ENCODE measurements at places on chromosomes 16 and 17.

DNA sequence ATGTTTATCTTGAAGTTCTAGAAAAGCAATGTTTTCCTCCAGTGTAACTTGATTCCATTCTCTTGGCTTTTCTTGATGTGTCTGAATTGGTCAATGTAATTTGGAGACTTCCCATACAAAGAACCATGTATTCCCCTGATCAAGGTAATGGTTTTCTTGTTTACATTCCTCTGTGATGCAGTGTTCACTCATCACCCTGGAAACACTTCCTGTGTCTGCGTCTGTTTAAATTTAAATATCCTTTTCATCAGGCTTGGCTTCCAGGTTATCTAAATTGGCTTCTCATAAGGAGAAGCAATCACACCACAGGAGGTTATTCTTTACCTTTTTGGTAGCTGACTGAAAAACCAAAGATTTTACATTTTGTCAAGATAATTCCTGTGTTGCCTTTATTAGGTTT is 237.3 kb upstream of the WSCD1 start:
- no peak for DNase-seq

GRCh38 chr17:34760931-34761495 is 181.6 kb downstream of the TMEM132E start:
- no peak for DNase-seq

DNA sequence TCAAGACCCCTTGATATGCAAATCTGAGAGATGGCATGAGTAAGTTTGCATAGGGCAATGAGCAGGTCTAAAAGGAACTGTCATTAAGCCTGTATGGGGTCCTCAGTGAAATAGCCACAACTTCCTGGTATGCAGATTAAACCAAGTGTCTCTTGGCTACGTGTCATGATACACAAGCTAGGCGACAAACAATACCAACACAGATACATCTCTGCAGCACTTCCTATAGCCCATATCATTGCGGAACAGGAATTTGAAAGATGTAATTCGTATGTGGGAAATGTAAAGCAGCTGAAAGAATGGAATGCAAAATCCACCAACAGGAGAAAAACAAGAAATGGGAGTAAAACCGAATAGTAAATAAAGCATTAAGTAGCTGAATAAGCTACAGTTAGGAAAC is 12.9 kb downstream of the PRSS22 start:
- no peak for DNase-seq

- no peak for DNase-seq
Measured at GRCh38 chr17:68748381-68748780, 147.2 kb upstream of the FAM20A start.

- no peak for DNase-seq
Measured at GRCh38 chr17:76056882-76057281, 15.4 kb downstream of the SRP68 start.

DNA sequence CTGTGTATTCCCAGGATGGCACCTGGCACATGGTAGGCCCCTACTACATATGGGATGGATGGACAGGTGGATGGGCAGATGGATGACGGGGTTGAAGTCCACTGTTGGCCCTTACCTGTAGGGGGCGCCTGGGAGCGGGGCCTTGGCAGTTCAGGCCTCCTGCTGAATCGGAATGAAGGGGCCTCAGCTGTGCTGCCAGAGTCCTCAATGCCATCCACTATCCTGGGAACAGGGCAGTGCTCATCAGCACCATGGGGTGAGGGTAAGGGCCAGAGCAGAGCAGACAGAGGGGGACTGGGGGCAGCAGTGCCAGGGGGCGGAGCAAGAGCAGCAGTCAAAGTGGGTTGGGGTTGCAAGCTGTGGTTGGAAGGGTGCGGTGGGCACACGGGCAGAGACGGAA is 8.3 kb upstream of the RAB5C start:
- peak; percentile 53 for DNase-seq

DNA sequence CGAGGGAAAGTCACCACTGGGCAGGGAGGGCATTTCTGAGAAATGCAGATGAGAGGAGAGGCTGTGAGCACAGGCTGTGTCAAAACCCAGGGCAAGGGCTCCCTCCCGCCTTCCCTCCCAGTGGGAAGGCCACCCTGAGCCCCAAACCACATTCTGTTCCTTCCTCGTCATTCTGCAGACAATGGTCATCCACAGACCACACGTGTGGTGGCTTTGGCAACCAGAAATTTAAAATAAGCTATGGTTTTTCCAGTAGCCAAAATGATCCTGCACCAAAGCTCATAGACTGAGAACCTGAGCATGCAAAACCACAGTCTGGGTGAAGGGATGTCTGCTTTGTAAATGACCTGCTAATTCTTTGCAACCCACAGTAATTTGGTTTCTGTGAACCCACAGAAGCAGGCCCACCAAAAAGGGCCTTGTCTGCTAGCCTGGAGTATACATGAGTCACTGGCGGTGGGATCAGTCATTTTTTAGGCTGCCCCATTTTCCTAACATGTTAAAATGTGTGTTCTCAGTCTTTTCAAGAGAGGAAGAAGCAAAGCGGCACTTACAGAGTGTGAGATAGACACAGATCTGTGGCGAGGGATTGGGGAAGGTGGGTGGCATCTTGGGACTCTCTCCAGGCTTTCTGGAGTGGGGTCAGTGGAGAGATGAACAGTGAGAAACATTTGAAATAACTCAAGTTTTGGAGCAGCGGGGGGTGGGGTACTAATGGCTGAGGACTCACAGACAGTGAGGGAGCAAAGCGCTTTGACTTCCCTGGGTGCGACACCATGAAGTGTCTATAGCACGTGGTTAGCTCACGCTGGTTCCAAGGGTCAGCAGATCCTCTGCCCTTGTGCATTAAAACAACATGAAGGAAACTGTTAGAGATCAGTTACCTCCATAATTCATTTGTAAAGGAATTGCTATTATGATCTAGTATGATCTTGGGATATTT is 20.5 kb downstream of the GRB7 start:
- peak; percentile 73 for DNase-seq

DNA sequence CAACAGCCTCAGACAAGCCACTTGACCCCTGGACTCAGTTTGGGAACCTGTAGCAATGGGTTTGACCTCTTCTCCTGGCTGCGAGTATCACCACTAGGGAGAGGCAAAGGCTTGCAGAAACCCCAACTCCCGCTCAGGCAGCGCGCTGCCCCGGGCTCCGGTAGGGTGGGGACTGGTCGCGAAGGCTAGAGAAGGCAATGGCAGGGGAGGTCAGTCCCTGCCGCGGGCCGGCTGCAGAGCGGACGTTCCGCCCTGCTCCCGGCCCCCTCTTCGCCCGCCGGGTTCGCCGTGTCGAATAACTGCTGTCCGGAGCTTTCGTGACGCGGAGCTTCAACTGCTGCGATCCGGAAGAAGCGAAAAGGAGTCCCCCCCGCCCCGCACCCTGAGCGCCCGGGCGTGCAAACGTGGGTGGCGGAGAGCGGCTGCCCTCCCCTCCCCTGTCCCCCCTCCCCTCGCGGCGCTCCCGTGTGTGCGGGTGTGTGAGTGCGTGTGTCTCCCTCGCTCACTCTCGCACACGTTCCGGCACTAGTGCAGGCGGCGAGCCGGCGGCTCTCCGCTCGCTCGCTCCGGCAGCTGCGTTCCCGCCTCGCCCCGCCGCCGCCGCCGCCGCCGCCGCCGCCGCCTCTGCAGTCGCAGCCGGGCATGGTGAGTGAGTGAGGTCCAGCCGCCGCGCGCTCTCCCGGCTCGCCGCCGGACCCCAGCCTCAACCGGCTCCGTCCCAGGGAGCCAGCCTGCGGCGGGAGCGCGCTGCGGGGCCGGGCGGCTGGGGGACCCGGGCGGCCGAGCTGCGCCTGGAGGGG is 772 bp upstream of the SHISA6 start:
- DNase-seq: no peak

- no peak for DNase-seq
Measured at GRCh38 chr16:56987692-56988091, 1.7 kb upstream of the NLRC5 start.

- DNase-seq: no peak
Measured at GRCh38 chr17:77271411-77271810, 130.6 kb downstream of the SEC14L1 start.

GRCh38 chr16:82801361-82801760 is 174.6 kb downstream of the CDH13 start:
- no peak for DNase-seq

DNA sequence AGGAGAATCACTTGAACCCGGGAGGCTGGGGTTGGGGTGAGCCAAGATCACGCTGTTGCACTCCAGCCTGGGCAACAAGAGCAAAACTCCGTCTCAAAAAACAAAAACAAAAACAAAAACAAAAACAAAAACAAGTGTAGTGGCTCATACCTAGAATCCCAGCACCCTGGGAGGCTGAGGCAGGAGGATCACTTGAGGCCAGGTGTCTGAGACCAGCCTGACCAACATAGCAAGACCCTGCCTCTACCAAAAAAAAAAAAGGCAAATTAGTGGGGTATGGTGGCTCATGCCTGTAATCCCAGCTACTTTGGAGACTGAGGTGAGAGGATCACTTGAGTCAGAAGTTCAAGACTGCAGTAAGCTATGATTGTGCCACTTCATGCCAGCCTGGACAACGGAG is 26.4 kb upstream of the HAPSTR1 start:
- no peak for DNase-seq

GRCh38 chr17:61235827-61236197 is 163.8 kb upstream of the TBX2 start:
- DNase-seq: no peak

GRCh38 chr16:3243882-3244281 is 8.9 kb upstream of the ZNF200 start:
- DNase-seq: no peak

DNA sequence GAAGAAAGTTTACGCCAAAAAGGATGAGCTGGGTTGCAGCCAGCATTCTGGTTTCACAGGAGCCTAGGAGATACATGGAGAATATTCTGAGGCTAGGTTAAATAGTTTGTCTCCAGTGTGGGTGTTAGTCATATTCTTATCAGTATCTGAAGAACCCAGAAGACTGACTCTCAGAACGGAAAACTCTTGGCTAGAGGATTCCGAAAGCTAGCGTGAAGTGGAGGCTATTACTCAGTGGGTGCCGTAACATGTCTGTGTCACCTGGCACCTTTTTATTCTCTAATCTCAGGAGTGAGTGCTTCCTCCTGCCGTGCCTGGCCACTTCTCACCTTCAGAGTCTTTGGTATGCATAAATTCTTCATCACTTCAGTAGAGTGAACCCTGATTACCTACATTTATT is 199.5 kb downstream of the WWOX start:
- DNase-seq: no peak

DNA sequence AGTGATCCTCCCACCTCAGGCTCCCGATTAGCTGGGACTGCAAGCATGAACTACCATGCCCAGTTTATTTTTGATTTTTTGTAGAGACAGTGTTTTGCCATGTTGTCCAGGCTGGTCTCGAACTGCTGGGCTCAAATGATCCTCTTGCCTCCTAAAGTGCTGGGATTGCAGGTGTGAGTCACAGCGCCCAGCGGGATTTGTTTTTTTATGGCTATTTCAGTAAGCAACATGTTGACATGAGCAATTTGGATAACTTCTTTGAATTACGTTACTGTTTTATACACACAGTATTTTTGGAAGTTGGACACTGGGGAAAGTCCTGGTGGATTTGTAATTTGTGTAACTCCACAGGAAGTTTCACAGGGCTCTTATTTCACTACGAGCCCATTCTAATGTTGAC is 18.5 kb upstream of the RHOT1 start:
- no peak for DNase-seq

- no peak for DNase-seq
Measured at GRCh38 chr17:15012351-15012980, 252.7 kb downstream of the PMP22 start.

- DNase-seq: no peak
Measured at GRCh38 chr17:9925457-9925856, 20.4 kb upstream of the RCVRN start.

- DNase-seq: no peak
Measured at GRCh38 chr17:71632328-71632727, 488.5 kb upstream of the SOX9 start.

DNA sequence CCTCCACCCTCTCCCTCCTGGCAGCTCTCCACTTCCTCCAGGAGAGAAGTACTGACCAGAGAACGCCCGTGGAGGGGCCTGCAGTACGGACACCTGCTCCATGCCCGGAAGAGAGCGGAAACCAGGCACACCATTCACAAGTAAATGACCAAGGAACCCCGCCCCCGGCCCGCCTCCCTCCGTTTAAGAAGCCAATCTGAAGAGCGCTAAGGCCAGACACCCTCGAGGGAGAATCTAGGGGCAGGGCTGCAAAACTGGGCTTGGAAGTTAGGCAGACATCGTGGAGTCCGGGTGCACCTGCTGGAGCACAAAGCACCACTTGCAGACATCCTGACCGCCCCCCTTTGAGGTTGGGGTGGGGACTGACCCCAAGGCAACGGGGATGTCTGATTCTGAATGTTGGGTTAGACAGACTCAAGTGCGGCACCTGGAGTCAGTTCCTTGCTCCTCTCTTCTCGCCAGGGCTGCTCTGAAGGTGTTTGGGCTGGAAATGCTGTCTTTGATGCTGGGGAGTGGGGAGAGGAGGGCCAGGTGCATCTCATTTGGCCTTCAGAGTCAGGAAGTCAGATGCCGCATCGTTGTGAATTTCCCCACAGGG is 964 bp upstream of the FAAP100 start:
- DNase-seq: peak; percentile 87

DNA sequence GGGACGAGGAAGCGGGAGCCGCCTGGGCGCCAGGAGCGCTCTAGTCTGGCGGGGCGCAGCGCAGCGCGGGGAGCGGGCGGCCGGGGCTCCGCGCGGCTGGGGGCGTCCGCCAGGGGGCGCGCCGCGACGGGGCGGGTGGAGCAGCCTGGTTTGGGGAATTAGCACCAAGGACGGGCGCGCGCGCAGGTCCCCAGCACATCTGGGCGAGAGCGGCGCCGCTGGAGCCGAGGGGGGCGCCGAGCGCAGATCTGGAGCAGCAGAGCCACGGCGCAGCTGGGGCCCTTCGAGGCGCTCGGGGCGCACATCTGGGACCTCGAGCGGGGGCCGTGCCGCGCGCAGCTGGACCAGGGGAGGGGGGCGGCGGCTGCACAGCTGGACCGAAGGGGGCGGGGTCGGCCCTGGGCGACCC is at the start of gene NXPH3:
NXPH3 (plus strand) TSS at position 193 of the 409 bp plus-strand sequence. CDS start 349 bp downstream, outside the sequence.
- DNase-seq: peak; percentile 73

DNA sequence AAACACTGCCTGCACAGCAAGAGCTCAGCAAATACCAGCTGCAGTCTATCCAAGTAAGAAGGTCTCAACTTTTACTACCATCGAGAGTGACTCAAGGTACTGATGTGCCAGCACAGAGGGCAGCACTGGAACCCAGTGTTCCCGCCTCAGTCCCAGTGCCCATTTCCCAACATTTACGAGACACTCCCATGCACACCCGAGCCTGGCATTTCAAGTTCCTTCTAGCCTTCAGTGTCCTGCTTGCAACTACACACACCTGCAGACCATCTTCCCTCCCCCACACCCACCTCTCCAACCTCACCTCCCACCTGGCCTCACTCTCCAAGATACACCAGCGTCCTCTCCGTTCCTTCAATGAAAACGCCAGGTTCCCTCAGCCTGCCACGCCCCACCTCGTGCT is 3.2 kb downstream of the KLHDC4 start:
- no peak for DNase-seq

GRCh38 chr17:43129671-43130010 is 4.5 kb upstream of the BRCA1 start:
- no peak for DNase-seq

GRCh38 chr17:4199818-4200402 is 56.9 kb downstream of the CYB5D2 start:
- DNase-seq: peak; percentile 52
